ENCODE measurements at places on chromosomes 12 and 14.
A peak's percentile ranks its signal among the peaks of the same experiment; 100 is the strongest.

GRCh38 chr12:76259660-76260389, 88.4 kb downstream of the BBS10 start:
- no peaks in the 10 kb centered on the region for H3K27me3 ChIP-seq
- peak overlapping the region; percentile 51 for H3K27ac ChIP-seq
- H3K36me3 ChIP-seq: no peaks in the 10 kb centered on the region

GRCh38 chr12:9925705-9926393, 6.3 kb downstream of the CLEC2A start:
- H3K27me3 ChIP-seq: no peaks in the 10 kb centered on the region
- no peak for DNase-seq
- H3K27ac ChIP-seq: no peak overlapping the region
- no peak overlapping the region for H3K4me3 ChIP-seq
- no peaks in the 10 kb centered on the region for H3K4me1 ChIP-seq

GRCh38 chr14:99321955-99322730, 50.1 kb upstream of the BCL11B start:
- H3K36me3 ChIP-seq: no peaks in the 10 kb centered on the region
- no peaks in the 10 kb centered on the region for H3K4me1 ChIP-seq
- no peak overlapping the region for H3K4me3 ChIP-seq
- peaks cover 28% of the 10 kb centered on the region for H3K27me3 ChIP-seq

GRCh38 chr14:33689680-33690079, 261.2 kb downstream of the EGLN3 start:
- no peaks in the 10 kb centered on the region for H3K27me3 ChIP-seq
- H3K36me3 ChIP-seq: no peaks in the 10 kb centered on the region
- H3K4me1 ChIP-seq: no peaks in the 10 kb centered on the region
- no peak overlapping the region for H3K27ac ChIP-seq

DNA sequence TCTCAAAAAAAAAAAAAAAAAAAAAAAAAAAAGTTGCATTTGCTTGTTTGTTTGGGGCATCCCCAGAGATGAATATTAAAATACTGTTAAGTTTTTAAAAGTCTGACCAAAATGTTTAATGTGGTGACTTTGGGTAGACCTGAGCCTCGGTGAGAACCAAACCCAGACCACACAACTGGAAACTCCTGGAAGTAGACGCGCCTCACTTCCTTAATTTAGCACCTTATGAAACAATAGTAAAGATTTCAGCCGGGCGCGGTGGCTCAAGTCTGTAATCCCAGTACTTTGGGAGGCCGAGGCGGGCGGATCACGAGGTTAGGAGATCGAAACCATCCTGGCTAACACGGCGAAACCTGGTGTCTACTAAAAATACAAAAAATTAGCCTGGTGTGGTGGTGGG, 9.3 kb downstream of the NFKBIA start:
- DNase-seq: no peak
- H3K4me1 ChIP-seq: peaks cover 40% of the 10 kb centered on the region
- peaks cover 19% of the 10 kb centered on the region for H3K36me3 ChIP-seq
- H3K27me3 ChIP-seq: no peaks in the 10 kb centered on the region
- no peak overlapping the region for H3K4me3 ChIP-seq

DNA sequence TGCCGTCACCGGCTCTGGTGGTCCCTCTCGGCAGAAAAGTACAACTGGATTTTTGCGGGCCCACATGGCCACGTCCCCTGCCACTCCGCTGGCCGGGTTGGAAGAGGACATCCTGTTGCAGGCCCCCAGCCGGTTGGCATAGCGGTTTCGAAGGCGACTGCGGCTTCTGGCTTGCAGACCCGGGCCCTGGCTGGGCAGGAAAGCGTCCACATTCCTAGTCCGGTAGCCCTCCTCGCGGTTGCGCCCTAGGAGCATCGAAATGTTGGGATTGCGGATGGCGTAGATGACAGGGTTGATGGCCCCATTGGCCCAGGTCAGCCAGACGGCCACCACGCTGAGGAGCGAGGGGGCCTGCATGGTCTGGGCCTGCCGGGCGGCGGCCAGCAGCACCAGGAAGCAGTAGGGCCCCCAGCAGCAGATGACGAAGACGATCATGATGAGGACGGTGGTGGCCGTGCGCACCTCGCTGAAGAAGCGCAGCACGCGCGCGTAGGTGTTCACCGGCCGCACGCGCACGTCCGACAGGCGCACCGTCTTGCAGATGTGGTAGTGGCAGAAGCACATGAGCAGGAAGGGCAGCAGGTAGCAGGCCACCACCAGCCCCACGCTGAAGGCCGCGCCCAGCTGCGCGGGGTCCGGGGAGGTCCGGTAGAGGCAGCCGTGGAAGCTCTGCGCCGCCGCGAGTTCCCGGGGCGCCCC, 1.2 kb downstream of the GPR135 start:
- no peaks in the 10 kb centered on the region for H3K27me3 ChIP-seq
- peak overlapping the region; percentile 73 for H3K4me3 ChIP-seq
- H3K4me1 ChIP-seq: peaks cover 13% of the 10 kb centered on the region

DNA sequence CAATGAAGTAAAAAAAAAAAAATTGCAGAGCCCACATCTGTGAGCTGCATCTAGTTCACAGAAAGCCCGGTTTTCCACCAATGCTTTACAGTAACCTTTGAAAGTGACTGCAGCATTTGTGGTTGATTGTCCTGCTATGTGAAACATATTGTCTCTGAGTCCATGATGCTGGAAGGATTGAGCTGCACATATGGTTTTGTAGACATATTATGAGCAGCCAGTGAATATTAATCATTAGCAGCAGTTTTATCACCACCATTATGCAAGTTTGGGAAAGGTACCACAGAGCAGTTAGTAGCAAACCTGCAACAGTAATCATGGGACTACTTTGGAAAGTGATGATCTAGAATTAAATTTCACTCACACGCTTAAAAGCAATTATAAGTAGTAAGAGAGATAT, 151.5 kb upstream of the PRICKLE1 start:
- no peaks in the 10 kb centered on the region for H3K27me3 ChIP-seq
- no peaks in the 10 kb centered on the region for H3K36me3 ChIP-seq
- no peak for DNase-seq
- H3K4me1 ChIP-seq: peaks cover 38% of the 10 kb centered on the region
- H3K4me3 ChIP-seq: no peak overlapping the region
- H3K27ac ChIP-seq: no peak overlapping the region

DNA sequence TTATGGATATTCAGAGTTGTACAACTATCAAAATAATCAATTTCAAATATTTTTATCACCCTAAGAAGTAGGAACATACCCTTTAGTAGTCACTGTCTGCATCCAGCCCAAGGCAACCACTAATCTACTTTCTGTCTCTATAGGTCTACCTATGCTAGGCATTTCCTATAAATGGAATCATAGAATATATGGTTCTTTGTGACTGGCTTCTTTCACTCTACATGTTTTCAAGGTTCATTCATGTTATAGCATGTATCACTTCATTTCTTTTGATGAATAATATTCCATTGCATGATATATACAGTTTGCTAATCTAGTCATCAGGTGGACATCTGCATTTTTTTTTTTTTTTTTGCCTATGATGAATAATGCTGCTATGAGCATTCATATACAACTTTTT, 112.4 kb downstream of the PPP1R12A start:
- H3K27me3 ChIP-seq: no peaks in the 10 kb centered on the region
- no peak for DNase-seq
- H3K4me1 ChIP-seq: no peaks in the 10 kb centered on the region
- H3K36me3 ChIP-seq: peaks cover 16% of the 10 kb centered on the region

DNA sequence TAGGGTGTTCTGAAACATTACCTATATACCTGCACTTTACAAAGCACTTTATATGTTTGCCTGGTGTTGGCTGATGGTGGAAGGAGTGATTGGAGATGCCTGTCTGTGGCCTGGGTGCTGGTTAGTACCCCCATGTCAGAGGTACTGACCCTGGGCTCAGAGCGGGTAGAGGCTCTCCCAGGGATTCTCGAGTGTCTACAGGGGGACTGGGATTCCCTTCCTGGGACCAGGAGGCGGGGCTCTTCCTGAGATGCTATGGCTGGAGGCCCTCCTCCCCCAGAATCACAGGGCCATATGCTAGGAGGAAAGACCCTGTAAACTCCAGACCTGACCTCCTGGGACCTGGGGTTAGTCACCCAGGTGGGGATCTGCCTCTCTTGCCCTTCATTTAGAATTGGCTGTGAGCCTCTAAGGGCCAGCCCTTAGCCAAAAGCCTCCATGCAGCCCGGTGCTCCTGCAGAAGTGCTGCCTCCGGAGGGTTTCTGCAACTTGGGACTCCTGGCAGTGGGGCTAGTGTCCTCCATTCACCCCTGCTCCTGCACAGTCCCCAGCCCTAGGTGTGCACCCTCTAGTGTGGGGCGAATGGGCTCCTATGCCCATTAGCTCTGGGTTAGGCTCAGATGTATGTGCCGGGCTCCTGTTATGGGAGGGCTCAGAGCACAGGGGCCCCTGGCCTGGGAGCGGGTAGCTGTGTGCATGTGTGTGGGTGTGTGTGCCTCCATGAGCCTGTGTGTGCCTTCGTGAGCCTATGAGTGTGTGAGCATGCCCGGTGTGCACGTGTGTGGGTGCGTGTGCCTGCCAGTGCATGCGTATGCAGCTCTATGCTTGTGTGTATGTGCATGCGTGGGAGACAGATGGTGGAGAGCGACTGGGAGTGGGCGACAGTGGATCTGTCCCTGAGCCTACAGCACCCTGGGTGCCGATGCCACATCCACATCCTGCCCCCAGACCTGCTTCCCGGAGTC, 36.6 kb downstream of the RTL1 start:
- no peak for DNase-seq
- H3K4me3 ChIP-seq: no peak overlapping the region
- H3K27me3 ChIP-seq: no peaks in the 10 kb centered on the region
- no peaks in the 10 kb centered on the region for H3K4me1 ChIP-seq
- H3K27ac ChIP-seq: no peak overlapping the region

DNA sequence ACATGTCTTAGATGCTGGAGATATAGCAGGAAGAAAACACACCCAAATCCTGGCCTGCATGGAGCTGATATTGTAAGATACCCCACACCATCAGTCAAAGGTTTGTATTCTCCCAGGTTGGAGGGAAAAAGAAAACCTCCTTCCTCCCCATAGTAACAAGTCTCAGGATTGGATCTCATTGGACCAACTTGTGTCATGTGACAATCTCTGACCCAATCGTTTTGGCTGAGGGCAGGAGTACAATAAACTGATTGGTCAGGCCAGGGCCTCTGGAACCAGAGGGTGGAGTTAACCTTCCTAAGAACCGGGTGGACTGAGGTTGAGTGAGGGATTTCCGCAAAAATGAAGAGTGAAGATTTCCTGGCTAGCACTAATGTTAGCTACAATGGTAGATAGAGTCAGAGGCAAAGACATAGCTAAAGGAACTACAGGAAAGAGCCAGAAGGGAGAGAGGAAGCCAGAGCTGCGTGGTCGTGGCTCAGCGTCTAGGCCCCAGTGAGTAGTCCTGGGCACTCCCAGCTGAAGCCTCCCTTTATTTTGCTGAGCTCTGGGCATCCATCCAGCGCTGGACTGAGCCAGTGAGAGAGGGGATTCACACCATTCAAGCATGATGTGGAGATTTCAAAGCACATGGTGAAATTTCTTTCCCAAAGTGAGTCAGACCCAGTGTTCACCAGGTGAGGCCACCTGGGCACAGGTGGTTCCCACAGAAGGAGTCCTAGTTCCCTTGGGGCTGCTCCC, 219.9 kb downstream of the AACS start:
- no peak for DNase-seq
- H3K27ac ChIP-seq: no peak overlapping the region
- H3K27me3 ChIP-seq: peaks cover 8% of the 10 kb centered on the region
- H3K4me1 ChIP-seq: no peaks in the 10 kb centered on the region
- no peaks in the 10 kb centered on the region for H3K36me3 ChIP-seq

- H3K27ac ChIP-seq: no peak overlapping the region
- H3K27me3 ChIP-seq: no peaks in the 10 kb centered on the region
- no peak overlapping the region for H3K4me3 ChIP-seq
- H3K4me1 ChIP-seq: peaks cover 39% of the 10 kb centered on the region
- H3K36me3 ChIP-seq: peaks cover 32% of the 10 kb centered on the region
- no peak for DNase-seq
Measured at GRCh38 chr12:53298164-53298563, 1.3 kb upstream of the MYG1 start.

DNA sequence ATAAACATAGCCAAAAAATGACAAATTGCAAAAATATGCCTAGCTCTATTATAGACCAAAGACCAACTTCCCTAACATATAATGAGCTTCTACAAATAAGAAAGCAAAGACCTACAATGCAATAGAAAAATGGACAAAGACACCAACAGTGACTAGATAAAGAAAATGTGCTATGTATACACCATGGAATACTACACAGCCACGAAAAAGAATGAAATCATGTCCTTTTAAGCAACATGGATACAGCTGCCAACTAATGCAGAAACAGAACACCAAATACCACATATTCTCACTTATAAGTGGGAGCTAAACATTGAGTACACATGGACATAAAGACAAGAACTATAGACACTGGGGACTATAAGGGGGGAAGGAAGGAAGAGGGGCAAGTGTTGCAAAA, 10.9 kb upstream of the PCNX1 start:
- no peaks in the 10 kb centered on the region for H3K27me3 ChIP-seq
- no peak for DNase-seq
- H3K27ac ChIP-seq: no peak overlapping the region
- H3K4me3 ChIP-seq: no peak overlapping the region

DNA sequence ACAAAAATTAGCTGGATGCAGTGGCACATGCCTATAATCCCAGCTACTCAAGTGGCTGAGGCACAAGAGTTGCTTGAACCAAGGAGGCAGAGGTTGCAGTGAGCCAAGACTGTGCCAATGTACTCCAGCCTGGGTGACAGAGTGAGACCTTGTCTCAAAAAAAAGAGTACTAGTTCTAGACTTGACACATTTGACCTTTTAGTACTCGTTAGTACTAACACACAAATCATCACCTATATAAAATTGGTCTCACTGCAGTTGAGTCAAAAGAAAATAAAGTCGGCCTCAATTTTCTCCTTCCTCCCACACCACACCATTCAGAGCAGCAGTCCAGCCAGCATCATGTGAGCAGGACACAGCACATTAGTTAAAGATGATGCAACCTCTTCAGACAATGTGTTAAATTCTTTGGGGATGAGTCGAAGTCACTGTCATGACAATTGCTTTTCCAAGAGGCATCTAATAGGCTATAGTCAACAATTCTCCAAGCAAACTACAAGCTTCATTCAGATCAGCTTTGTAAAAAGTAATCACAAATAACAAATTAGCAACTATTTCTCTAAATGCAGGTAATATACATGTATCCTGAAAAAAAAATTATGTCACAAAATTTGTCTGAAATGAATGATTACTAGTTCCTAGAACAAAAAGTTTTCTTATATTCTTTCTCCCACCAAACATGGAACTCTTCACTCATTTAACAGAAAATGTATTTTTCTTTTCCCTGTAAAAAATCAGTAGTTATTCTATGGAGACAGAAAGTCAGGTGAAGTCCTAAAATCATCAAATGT, 55.6 kb downstream of the CLIP1 start:
- peaks cover 8% of the 10 kb centered on the region for H3K36me3 ChIP-seq
- no peak overlapping the region for H3K4me3 ChIP-seq
- no peaks in the 10 kb centered on the region for H3K27me3 ChIP-seq
- H3K4me1 ChIP-seq: no peaks in the 10 kb centered on the region
- peak overlapping the region; percentile 70 for H3K27ac ChIP-seq

- no peak overlapping the region for H3K4me3 ChIP-seq
- DNase-seq: no peak
- peaks cover 33% of the 10 kb centered on the region for H3K36me3 ChIP-seq
- H3K27ac ChIP-seq: peak overlapping the region; percentile 19
Measured at GRCh38 chr14:90281756-90282155, 25.4 kb downstream of the PSMC1 start.

GRCh38 chr12:93827179-93827578, 150.0 kb downstream of the CRADD start:
- no peak overlapping the region for H3K27ac ChIP-seq
- H3K27me3 ChIP-seq: no peaks in the 10 kb centered on the region
- H3K4me3 ChIP-seq: no peak overlapping the region
- H3K4me1 ChIP-seq: no peaks in the 10 kb centered on the region
- H3K36me3 ChIP-seq: no peaks in the 10 kb centered on the region
- no peak for DNase-seq

GRCh38 chr14:91371011-91371989, 46.3 kb downstream of the CCDC88C start:
- H3K27me3 ChIP-seq: peaks cover 27% of the 10 kb centered on the region
- no peak overlapping the region for H3K27ac ChIP-seq
- no peak for DNase-seq
- no peaks in the 10 kb centered on the region for H3K36me3 ChIP-seq
